ENCODE measurements at places on chromosomes 2 and 18. TPM values are rescaled to one million over a fixed set of nuclear protein-coding genes. Genes with fewer than 3 reads are reported as not detected.

DNA sequence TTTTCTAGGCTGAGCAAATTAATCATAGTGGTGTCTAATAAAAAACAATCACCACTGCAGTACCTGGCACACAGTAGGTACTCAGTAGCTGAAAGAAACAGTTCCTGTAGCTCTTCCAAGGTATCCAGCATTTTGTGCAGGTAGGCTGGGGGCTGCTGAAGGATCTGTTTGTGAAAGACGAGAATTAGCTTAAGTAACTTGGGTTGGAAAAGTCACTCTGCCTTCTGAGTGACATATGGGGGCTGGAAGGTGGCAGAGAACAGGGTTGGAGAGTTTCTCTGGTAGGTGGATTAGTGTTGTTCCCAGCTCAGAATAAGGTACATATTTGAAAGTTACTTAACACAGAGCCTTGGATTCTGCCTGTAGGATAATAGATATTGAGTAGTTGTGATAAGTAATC lies 72.8 kb downstream of the FMNL2 start:
- DNase-seq, result no peak

DNA sequence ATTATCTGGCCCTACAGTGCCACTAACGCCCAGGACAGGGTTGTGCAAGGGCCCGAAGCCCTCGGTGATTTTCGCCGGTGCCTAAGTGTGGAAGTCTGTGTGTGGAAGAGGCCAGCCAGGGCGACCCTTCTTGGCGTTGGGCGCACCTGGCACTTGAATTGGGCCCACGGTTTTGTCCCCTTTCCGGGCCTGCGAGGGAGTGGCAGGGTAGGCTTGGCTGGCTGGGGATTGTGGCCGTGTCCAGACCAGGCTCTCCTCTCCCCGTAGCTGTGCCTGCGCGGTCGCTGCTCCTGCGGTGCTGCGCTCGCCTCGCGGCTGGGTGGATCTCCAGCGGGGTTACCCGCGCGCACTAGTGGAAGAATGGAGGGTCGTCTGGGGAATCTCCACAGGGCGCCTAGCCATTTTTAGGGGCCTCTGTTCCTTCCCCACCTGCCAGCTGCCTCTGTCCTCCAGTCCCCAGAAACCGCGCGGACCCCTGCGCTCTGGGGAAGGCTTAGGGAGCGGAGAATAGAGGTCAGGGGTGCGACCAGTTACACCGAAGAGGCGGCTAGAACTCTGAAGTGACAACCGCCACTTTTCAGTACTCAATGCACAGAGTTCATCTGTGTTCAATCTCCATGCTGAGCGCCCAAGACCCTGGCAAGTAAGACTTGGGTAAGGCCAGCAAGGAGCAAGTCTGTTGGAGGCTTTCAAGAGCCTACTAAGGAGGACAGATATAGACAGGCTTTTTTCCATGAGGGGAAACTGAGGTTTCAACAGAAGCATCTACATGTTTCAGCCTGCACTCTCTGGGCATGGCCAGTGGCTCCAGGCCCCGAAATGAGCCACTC lies 16.0 kb downstream of the EVX2 start:
- DNase-seq, result no peak

Gene DOK6
- not detected for total RNA-seq

DNA sequence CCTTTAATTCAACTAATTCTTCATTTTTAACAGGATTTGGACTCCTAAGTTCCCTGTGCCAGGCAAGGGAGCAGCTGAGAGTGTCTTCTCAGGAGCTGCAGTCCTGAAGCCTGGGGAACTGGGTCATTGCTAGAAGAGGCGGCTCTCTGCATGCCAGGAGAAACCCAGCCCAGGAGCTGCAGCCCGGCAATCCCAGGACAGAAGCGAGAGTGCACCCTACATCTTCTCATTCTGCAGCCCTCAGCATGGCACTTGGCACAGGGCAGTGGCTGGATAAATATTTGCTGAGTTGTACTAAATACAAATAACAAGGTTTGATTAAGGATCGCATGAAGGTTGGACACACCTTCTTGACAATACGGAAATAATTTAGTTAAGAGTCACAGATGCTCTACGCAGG lies 244.9 kb upstream of the PXDN start:
- DNase-seq, result no peak

GRCh38 chr2:240412211-240412861 lies 23.1 kb upstream of the GPC1 start:
- DNase-seq, result no peak

GRCh38 chr2:117273009-117273671 lies 541.4 kb upstream of the DDX18 start:
- DNase-seq, result no peak

Gene CMPK2
- 2.8 TPM for total RNA-seq

DNA sequence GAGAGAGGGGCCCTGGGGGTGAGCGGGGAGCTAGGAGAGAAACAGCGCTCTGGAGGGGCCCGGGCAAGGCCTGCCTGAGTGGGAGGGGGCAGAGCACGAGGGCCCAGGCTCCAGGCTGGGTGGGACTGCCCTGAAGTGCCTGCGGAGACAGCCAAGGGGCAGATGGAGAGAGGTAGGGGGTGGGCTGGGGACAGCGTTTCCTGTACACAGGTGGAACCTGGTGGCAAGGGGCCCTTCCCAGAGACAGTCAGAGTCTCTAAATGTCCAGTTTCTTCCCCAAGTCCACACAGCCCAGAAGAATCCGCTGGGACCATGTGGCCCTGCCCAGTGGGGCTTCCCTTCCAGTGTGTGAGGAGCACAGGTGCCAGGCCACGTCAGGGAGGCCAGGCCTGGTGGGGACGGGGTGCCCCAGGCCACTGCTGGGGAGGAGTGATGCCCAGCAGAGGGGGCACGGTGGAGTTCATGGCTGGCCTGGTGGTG lies 1.7 kb upstream of the GPR35 start:
- no peak for DNase-seq

Gene TEKT4
- not detected for total RNA-seq

Gene GKN1
- total RNA-seq, result not detected

Gene SULT1C2
- not detected for total RNA-seq

Gene BMPR2
- total RNA-seq, result 10.0 TPM

- DNase-seq, result no peak
Observed at GRCh38 chr2:97951155-97951680, 44.5 kb downstream of the TMEM131 start.

- peak; percentile 37 for DNase-seq
Observed at GRCh38 chr2:40554665-40555294, 102.9 kb upstream of the SLC8A1 start.

GRCh38 chr2:98608962-98609604 lies 694 bp downstream of the UNC50 start:
- DNase-seq, result no peak

Gene TTC21B
- 23.4 TPM for total RNA-seq

- no peak for DNase-seq
Observed at GRCh38 chr18:27894746-27895145, 282.2 kb downstream of the CDH2 start.

GRCh38 chr2:150880986-150881385 lies 380.7 kb downstream of the RBM43 start:
- DNase-seq, result no peak

DNA sequence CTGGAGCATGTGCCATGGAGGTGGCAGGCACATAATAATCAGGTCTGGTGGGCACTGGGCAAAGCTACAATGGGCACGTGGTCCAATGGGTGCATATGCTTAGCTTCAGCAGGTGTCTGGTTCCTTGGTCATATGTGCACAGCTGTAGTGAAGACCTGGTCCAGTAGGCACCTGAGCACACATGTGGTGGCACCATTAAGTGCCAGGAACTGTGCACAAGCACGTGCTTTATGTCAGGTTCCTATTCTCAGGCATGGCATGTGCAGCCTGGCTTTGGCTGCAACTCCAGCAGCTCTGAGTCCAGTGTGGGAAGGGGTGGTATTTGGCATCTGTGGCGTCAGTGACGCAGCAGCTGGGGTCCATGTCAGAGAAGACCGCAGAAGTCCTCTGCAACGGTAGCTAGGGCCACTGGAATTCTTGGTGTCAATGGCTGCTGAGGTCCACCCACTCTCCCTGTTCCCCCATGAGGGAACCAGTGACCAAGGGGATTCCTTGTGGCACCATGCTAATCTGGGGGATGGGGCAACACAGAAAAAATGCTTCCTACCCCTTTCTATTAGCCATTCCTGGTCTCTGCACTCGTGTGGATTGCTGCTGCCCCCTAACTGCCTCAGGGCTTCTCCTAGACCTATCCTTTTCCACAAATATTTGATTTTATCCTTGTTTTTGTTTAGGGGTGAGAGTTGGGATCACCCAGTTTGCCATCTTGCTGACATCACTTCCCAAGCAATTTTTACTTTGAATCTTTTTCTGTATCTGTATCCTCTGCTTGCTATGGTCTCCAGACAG lies 262.9 kb upstream of the MAP2 start:
- DNase-seq, result no peak

DNA sequence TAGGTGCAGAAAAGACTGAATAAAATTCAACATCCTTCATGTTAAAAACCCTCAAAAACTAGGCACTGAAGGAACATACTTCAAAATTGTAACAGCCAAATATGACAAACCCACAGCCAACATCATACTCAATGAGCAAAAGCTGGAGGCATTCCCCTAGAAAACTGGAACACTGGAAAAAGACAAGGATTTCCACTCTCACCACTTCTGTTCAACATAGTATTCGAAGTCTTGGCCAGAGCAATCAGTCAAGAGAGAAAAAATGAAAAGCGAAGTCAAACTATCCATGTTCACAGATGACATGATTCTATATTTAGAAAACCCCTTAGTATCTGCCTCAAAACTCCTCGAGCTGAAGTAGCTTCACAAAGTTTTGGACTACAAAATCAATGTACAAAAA lies 282.3 kb downstream of the PID1 start:
- no peak for DNase-seq

Gene KCNK3
- not detected for total RNA-seq
